ENCODE measurements at places on chromosomes 16 and 17. TPM values are rescaled to one million over a fixed set of nuclear protein-coding genes. Genes with fewer than 3 reads are reported as not detected.

DNA sequence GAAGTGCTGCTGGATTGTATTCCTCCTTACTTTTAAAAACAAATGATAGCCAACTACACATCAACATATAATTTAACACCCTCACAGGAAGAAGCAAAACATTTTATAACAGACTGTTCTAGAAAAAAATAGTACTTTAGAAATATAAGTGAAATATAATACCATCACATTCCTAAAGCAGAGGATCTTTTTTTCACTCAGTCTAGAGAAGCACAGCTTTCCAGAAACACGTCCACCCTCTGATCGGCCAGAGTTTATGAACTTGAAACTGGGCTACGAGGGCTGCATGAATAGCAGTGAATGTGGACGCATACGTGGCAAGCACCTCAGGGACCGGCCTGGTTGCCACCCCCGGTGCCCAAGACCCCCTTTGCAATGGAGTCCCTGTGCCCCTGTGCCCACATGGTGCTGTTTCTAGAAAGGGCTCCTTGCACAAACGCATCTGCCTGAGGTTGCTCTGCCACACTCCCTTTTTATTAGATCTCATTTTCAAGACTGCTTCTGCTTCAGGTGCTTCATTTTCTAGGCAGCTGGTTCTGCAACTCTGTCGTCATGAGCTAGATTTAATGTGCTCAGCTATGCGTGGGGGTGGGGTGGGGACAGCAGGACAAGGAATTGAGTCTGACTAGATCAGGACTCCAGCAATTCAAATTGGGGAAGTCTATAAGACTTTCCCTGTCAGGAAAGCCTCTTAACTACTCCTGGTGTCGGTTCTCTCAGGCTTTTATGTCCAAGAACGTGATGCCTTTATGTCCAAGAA lies 29.1 kb upstream of the ERN1 start:
- DNase-seq: no peak

GRCh38 chr17:5950878-5951277 lies 119.3 kb upstream of the WSCD1 start:
- no peak for DNase-seq

GRCh38 chr16:19830902-19831560 lies 53.6 kb downstream of the GPRC5B start:
- no peak for DNase-seq

GRCh38 chr16:31395647-31396046 lies 2.5 kb downstream of the ITGAD start:
- DNase-seq: no peak

- no peak for DNase-seq
These were observed 48.1 kb downstream of the XPO6 start for GRCh38 chr16:28163699-28164098.

DNA sequence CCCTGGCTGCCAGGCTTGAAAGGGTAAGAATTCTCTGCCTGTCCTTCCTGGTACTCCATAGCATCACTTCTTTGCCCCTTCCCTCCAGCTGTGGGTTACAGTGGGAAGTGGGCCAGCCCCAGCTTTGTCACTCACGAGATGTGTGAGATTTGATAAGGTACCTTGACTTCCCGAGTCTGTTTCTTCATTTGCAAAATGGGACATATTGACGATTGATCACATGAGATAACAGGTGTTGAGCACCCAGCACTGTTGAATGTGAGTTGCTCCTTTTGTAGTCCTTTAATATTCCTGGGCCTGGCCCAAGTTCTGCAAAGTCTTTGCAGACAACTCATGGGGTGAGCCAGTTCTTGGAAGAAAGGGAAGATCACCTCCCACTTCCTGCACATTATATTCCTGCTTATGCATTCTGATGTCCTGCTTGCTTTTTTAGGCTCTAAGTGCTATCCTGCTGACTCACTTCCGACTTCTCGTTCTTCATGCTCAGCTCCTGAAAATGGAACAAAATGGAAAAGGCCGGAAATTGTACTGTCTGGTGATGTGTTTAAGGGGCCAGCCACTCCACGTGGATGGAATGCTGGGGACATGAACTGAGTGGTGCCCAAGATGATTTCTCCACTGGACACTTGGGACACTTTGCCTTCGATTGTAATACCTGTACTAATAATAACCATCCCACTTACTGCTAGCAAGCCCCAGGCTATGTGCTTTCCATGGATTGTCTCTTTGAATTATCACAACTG lies 8.3 kb upstream of the NLK start:
- DNase-seq: no peak

- DNase-seq: no peak
These were observed 40.5 kb downstream of the SHISA9 start for GRCh38 chr16:12941896-12942295.

DNA sequence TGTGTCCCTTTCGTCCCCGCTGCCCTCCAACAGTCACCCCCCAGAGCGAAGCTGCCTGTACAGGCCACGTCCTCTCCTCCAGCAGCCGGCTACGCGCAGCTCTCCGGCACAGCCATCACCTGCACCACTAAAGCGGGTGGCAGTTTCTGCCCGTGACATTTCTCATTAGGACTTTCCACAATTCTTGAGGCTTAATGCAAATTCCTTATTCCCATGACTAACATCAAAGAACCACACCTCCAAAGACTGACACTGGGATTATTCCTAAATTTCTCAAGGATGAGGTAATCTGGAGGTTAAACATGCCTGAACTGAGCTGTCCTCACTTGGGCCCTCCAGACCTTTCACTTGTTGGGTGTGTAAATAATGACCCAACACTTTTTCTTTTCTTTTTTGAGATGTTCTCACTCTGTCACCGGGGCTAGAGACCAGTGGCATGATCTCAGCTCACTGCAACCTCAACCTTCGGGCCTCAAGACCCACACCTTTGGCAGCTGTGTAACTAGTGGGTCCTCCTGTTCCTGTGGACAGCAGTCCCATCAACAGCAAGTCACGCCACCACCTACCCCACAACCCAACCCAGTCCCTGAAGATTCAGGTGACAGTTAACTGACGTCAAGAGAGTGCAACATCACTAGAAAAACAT lies 11.7 kb downstream of the ANKRD11 start:
- no peak for DNase-seq

- no peak for DNase-seq
These were observed 5.0 kb downstream of the NKD1 start for GRCh38 chr16:50553182-50553710.

DNA sequence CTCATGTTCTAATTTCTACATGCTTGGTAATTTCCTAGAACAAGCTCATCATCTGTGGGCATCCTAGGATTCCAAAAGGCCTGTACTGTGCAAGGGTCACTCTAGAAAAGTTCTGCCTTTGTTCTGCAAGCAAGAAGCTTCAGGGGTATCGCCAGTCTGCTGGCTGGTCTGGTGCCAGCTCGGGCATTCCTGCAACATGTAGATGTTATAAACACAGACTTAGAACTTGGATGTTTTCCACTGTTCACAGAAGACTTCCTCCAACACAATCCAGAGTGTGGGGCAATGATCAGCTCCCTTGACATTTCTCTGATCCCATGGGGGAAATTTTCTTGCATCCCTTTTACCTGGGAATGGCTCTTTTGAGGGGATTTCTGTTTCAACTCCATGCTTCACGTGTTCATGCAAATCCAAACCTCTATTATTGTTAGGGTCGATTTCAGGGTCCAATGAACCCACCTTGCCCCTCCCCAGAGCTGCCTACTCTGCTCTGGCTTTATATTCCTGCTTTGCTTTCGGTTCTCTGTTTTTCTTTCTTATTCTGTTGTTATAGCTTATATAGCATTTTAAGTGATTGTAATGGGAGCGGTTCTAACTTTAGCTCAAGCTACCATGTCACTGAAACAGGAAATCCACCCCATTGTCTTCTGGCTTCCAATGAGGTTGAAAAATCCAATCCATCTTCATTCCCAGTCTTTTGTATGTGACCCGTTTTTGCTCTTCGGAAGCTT lies 25.3 kb downstream of the UBE2O start:
- DNase-seq: no peak

GRCh38 chr17:81523402-81524038 lies 4.7 kb upstream of the FSCN2 start:
- no peak for DNase-seq

- DNase-seq: no peak
These were observed 18.8 kb downstream of the STX4 start for GRCh38 chr16:31052114-31052513.

DNA sequence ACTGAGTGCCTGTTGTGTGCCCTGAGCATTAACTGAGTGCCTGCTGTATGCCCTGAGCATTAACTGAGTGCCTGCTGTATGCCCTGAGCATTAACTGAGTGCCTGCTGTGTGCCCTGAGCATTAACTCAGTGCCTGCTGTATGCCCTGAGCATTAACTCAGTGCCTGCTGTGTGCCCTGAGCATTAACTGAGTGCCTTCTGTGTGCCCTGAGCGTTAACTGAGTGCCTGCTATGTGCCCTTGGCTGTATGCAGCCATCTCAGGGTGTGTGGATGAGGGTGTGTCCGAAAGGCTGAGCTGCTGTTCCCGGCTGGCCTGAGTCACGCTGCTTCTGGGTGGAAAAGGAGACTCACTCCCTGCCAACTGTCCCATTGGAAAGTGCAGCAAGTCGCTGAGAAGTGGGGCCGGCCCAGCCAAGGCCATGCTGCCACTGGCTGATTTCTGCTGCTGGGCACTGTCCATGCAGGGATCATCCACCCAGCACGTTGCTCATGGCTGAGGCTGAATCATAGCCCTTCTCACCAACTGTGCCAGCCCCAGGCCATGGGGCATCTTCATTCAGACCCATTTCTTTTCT lies 113.8 kb downstream of the OR1D5 start:
- no peak for DNase-seq

DNA sequence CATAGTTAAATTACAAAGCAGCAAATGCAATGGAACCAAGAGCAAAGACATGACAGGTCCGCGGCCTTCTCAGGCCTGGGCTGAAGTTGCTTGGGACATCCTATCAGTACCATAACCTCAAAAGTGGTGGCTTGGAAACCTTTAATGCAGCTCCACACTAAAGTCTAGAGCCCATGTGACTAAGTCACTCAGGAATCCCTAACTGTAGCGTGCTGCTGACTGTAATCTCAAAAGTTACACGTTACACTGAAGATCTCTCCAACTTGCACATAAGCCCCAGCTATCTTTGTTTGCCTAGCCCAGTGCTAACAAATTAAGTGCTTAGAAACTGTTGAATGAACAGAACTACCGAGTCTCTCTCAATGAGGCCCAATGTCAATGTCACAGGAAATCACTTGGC lies 27.8 kb downstream of the NUP88 start:
- DNase-seq: no peak

Gene SLC5A10
- not detected for total RNA-seq

Gene C16orf54
- 88.3 TPM for total RNA-seq

Gene CSH1
- total RNA-seq: not detected

Gene CDRT15L2
- not detected for total RNA-seq

Gene CD300LF
- total RNA-seq: not detected

Gene ENPP7
- total RNA-seq: not detected

Gene SCARF1
- total RNA-seq: 0.87 TPM

Gene KCNJ2
- not detected for total RNA-seq
